ENCODE measurements at places on chromosomes 12 and 14. TPM values are rescaled to one million over a fixed set of nuclear protein-coding genes. Genes with fewer than 3 reads are reported as not detected.

HOXC9 gene
- not detected for total RNA-seq

PYM1 gene
- 75.9 TPM for total RNA-seq

MYRFL gene
- 0.82 TPM for total RNA-seq

PRPH gene
- total RNA-seq, result 0.24 TPM

OVCH1 gene
- total RNA-seq, result not detected

LEMD3 gene
- total RNA-seq, result 38.3 TPM

KDM5A gene
- 41.6 TPM for total RNA-seq

RALGAPA1 gene
- 27.3 TPM for total RNA-seq

PAWR gene
- total RNA-seq, result 159 TPM

KLHL28 gene
- total RNA-seq, result 9.9 TPM

- DNase-seq, result no peak
These were observed 23.4 kb upstream of the FSCB start for GRCh38 chr14:44530475-44530874.

DNA sequence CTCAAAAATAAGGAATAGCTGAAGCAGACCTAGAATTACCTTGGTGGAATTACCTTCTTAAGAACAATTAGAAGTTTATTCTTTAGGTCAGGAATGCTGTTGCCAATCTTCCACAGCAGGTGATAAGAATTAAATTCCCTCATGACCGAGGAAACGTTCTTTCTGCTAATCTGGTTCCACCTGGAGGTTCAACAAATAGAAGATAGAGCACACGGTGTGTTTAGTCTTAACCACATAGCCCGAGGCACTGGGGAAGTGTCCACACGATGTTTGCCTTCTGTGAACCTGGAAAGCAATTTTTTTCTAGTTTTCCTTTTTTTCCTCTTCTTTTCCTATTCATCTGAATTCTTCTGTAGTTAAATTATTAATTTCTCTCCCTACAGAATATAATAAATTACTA lies 906.9 kb downstream of the NRXN3 start:
- DNase-seq, result no peak

- DNase-seq, result no peak
These were observed 113.0 kb downstream of the MED13L start for GRCh38 chr12:116164250-116165035.

DNA sequence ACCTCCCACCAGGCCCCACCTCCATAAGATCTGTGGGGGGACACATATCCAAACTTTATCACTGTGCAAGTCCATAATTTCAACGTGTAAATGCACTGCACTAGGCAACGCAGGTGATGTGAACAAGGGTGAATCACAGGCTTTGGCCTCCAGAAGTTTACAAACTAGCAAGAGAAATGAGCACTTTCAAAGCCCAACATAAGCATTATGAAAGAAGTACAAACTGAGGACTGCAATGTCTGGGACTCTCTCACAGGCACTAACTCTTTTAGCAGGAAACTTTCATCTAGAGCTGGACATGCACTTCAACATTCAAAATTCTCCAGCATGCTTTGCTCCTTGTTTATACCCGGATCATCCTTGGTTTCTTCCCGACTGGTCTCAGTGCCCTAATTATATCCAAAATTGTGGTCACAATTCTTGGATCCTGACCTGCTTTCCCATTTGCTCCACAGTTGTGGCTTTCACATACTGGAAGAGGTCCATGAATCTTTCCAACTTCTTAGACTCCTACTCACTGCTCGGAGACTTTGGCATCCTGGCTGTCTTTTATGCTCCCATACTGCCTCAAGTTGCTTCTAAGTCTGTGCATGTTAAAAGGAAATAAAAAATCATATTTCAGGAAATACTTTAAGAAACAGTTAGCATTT lies 44.9 kb upstream of the STRAP start:
- no peak for DNase-seq

GRCh38 chr12:93379326-93379980 lies 1.7 kb downstream of the NUDT4 start:
- DNase-seq, result no peak

DNA sequence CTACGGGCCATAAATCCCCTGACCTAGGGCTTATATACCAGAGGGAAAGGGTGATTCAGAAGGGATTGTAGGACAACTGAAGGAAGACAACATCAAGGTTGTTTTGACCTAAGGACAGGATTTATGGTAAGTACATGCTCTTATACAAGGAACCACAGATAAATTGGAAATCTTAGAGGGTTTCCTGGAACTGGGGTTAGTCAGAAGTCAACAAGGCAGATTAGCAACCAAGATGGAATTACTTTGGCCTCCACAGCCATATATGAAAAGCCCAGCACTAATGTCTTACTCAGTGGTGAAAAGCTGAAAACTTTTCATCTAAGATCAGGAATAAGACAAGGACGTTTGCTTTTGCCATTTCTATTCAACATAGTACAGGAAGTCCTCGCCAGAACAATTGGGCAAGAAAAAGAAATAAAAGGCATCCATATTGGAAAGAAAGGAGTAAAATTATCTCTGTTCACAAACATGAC lies 5.4 kb downstream of the TMBIM4 start:
- DNase-seq, result no peak

GRCh38 chr12:43235721-43236120 lies 316.3 kb downstream of the ADAMTS20 start:
- no peak for DNase-seq

GRCh38 chr14:101997429-101998336 lies 33.3 kb downstream of the DYNC1H1 start:
- no peak for DNase-seq

- DNase-seq, result peak; percentile 66
These were observed 527.2 kb downstream of the FLRT2 start for GRCh38 chr14:86057018-86057667.

DNA sequence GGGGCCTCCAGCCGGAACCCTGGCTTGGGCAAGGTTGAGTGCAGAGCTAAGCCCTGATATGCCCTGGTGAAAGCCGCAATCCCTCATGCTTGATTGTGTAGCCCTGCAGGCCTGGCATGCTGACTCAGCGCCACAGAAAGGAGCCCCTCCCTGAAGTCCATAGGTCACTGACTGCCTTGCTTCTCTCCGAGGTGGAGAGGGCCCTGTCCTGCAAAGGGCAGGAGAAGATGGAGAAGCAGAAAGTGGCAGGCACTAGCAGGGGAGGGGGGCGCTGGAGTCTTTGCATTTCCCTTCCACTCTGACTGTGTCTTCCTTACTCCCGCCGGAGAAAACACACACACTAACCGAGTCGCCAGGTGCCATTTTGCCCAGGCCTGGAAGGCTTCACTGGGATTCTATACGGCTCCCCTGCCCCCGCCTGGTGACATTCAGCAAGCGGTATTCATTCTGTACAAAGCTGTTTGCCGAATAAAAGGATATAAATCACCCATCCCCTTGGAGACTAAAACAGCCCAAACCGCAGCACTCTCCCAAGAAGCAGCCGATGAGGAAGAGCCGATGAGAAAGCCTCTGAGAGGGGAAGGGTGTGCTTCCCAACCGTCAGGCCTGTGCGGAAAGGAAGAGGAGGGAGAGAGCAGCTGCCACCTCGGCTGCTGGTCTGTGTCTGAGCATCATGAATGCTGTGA lies 69.8 kb downstream of the SLC6A12 start:
- peak; percentile 40 for DNase-seq

GRCh38 chr12:130127532-130127911 lies 34.7 kb upstream of the FZD10 start:
- DNase-seq, result no peak

GRCh38 chr14:68586896-68587751 lies 205.7 kb downstream of the ZFP36L1 start:
- peak; percentile 44 for DNase-seq
